ENCODE measurements at places on chromosomes 5 and 9. TPM values are rescaled to one million over a fixed set of nuclear protein-coding genes. Genes with fewer than 3 reads are reported as not detected.

The TXNDC15 gene
- total RNA-seq: 51.3 TPM

The PCDHB13 gene
- total RNA-seq: not detected

DNA sequence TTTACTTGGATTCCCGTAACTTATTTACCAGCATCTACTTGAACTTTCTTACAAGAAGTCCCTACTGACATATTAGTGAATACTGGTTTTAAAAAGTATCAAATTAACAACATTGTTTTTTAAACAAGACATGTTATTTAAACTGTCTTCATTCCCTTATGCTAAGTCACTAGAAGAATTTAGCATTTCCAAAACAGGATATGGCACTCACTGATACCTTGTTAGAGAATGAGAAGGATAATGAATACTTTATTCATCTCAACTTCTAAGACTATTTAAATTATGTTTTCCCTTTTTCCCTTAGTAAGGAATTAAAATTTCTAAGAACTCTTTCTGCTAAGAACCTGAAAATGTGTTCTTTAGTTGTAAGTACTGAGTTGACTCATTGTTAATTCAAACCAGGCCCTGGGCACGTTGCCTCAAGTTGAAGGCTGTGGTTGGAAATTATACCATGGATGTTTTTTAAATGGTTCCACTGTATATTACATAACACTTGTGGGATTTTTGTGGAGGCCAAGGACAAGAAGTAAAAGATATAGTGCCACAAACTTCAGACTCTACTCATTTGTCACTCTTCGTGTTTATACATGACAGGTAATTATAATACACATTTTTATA, 219.0 kb upstream of the EDIL3 start:
- H3K4me1 ChIP-seq: no peaks in the 10 kb centered on the region
- no peak for DNase-seq
- H3K4me3 ChIP-seq: no peak overlapping the region
- H3K36me3 ChIP-seq: no peaks in the 10 kb centered on the region
- H3K27ac ChIP-seq: no peak overlapping the region

The LCN15 gene
- not detected for total RNA-seq

GRCh38 chr9:121071370-121071755, 3.4 kb upstream of the CNTRL start:
- H3K36me3 ChIP-seq: peaks cover 9% of the 10 kb centered on the region
- H3K27me3 ChIP-seq: no peaks in the 10 kb centered on the region
- no peak for DNase-seq

Measured in activated CD4-positive, alpha-beta T cell treated with anti-CD3 and anti-CD28 coated beads, Interleukin-2, amount 10 ng/mL, durations not matched to agents 24 days and 14 days (primary cell).